ENCODE measurements at places on chromosomes 7 and 10. TPM values are rescaled to one million over a fixed set of nuclear protein-coding genes. Genes with fewer than 3 reads are reported as not detected.

DNA sequence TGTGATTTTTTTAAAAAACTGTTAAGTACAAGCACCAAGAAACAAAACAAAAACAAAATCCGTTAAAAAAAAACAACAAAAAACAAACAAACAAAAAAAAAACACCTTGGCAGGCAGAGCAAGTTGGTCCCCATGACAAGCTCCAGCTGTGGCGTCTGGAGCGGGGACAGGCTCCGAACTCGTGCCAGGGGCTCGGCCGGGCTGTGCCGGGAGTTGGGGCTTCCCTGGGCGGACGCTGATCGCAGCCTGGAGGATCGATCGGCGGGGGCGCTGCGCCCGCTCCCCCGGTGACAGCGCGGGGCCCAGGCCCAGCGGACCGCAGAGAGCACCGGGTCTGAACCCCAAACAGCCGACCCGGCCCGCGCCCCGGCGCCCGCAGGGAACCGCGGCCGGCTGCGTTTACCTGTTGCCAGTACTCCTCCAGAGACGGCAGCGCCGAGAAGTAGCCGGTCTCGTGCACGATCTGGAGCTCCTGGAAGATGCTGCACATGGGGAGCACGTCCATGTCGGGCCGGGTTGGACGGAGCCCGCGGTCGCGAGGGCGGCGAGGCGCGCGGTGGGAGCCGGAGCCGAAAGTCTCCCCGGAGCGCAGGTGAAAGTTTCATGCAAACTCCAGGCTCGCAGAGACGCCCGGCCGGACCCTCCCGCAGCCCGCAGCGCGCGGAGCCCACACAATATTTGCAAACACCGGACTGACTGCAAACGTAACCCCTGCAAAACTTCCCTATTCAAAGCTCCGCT is at the start of gene KLF6:
TSS of gene KLF6 (minus strand) at position 700 of the 741 bp plus-strand sequence. CDS start at position 505, 195 bp downstream.
- peaks cover 7% of the 10 kb centered on the region for H3K36me3 ChIP-seq
- peaks cover 26% of the 10 kb centered on the region for H3K4me1 ChIP-seq
- peak; percentile 48 for DNase-seq
- H3K4me3 ChIP-seq, result peak within 1 kb of the TSS; percentile 76
- H3K27me3 ChIP-seq, result no peaks in the 10 kb centered on the region
- H3K27ac ChIP-seq, result peak within 1 kb of the TSS; percentile 100

DNA sequence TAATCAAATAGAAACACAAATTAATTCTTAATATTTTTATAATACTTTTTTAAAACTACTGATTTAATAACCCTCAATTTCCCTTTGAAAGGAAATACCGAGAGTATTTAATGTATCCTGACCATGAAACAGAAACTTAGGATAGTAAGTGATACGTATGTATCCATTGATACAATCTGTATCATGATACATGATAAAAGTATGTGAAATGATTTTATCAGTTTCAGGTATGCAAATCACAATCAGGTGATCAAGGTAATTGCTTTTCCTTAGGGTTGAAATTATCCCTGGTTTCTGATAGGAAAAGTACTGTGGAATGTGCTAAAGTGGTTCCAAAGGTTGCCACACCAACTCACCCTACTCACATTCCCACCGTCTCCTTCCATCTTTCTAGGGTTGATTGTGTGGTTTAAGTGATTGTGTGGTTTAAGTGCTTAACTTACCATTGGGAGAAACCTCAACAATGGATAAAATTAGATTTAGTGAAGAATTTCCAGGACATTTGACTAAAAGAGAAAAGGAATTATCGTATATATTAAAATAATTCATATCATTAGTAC is 138.3 kb downstream of the LRRN3 start:
- no peaks in the 10 kb centered on the region for H3K36me3 ChIP-seq
- DNase-seq, result no peak
- no peaks in the 10 kb centered on the region for H3K27me3 ChIP-seq
- H3K4me1 ChIP-seq, result peaks cover 5% of the 10 kb centered on the region
- H3K4me3 ChIP-seq, result no peak overlapping the region

DNA sequence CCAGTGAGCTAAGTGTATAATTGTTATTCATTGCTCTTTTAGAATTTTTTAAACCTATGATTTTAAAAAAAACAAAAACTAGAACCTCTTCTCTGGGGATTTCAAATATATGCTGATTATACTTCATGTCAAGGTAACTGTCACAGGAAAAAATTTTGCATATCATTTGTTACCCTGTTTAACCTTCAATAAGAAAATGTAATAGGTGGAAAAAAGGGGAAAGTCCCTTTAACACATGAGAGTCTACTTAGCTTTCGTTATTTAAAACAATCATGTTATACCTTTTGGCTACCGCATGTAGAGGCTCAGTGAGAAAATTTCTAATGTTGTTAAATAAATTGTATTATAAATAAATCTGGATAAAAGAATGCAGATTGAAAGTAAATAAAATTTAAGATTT is 190.1 kb upstream of the AKR1E2 start:
- H3K27me3 ChIP-seq, result no peaks in the 10 kb centered on the region
- no peak overlapping the region for H3K27ac ChIP-seq
- H3K4me3 ChIP-seq, result no peak overlapping the region
- H3K36me3 ChIP-seq, result no peaks in the 10 kb centered on the region

DNA sequence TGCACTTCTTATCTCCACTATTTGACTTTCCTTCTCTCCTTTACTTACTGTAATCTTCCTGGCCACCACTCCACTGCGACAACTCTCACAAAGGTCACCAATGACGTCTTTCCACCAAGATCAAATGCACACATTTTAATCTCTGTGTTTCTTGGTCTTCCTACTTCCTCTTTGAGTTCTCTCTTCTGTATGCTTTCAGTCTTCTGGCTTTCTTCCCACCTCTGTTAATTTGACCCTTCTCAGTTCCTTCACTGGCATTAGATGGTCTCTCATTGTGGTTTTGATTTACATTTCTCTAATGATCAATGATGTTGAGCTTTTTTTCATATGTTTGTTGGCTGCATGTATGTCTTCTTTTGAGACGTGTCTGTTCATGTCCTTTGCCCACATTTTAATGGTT is 31.9 kb downstream of the FAM107B start:
- no peaks in the 10 kb centered on the region for H3K36me3 ChIP-seq
- H3K27ac ChIP-seq, result peak overlapping the region; percentile 63
- no peaks in the 10 kb centered on the region for H3K4me1 ChIP-seq
- DNase-seq, result no peak

DNA sequence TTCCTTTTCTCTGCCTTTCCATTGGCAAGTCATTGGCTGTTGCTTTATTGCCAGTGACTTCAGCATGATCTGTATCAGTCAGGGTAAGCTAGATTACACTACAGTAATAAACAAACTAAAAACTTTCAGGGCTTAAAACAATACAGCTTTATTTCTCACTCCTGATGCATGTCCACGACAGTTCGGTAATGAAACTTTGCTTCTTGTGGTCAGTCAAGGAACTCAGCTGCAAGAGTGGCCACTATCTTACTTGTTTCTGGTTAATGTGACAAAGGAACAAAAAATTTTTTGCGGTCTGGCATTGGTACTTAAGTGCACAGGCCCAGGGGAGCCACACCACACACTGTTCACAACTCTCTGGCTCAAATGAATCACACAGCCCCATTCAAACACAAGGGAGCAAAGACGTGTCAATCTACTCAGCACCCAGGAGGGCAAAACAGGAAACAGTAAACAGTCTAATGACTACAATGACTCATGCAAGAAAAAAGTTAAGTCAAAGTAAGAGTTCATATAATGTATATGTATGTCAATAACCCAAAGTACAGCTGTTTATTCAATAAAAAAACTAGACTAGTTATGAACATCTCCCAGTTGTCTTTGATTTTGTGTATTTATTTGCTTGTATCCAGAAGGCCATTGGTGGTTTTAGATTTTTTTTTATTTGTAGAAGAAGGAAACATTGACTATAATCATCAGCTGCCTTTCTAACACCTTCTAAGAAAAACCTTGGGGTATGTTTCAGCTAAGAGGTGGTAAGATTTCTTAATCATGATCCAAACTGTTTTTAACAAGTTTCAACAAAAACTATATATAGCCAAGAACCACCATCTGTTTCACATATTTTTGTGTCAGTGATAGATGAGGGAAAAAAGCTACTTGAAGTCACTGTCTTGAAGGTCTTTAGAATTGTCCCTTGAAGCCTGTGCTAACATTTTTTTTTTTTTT is 134.4 kb upstream of the FAM3C start:
- peak; percentile 37 for DNase-seq
- H3K4me1 ChIP-seq, result no peaks in the 10 kb centered on the region
- H3K36me3 ChIP-seq, result no peaks in the 10 kb centered on the region
- H3K27ac ChIP-seq, result peak overlapping the region; percentile 33
- no peak overlapping the region for H3K4me3 ChIP-seq

GRCh38 chr7:150503581-150503980 is 11.1 kb upstream of the GIMAP7 start:
- H3K27me3 ChIP-seq, result no peaks in the 10 kb centered on the region
- no peaks in the 10 kb centered on the region for H3K36me3 ChIP-seq
- no peak overlapping the region for H3K27ac ChIP-seq

DNA sequence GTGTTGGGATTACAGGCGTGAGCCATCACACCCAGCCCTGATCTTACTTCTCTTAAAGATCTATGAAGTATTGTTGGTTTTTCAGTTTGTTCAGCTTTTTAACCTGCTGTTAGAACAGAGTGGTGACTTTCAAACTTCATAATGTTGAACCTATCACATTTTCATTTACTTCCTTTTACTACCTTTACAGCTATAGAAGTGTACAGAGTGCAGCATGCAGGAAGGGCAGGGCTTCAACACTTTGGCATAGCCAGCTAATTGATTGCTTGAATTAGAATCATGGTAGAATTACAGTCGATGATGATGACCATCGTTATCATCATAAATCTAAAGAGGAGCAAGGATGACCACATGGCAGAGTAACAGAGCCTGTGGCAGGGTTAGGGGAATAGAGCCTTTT is 55.5 kb downstream of the AOAH start:
- H3K27me3 ChIP-seq, result no peaks in the 10 kb centered on the region
- H3K36me3 ChIP-seq, result no peaks in the 10 kb centered on the region
- H3K27ac ChIP-seq, result no peak overlapping the region
- H3K4me3 ChIP-seq, result no peak overlapping the region
- no peaks in the 10 kb centered on the region for H3K4me1 ChIP-seq

DNA sequence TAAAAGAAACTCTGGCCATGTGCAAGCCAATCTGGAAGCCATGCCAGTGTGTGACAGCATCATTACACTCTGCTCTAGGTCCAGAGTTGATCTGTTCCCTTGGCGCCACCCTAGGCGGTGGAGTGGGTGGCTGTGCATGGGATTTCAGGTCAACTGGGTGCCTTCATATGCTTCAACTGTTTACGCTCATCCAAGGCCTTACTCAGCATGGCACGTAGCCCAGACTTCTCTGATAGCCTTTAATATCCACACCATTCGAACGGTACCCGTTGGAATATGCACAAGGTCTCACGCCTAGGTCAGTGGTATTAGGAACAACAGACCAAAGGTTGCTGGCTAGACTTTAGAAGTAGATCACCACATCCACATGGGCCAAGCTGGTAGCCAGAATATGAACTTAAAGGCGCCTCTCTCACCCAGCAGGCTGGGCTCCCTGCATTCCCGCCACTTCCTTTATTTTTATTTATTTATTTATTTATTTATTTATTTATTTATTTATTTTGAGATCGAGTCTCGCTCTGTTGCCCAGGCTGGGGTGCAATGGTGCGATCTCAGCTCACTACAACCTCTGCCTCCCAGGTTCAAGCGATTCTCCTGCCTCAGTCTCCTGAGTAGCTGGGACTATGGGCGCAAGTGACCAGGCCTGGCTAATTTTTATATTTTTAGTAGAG is 18.7 kb upstream of the ACHE start:
- no peak overlapping the region for H3K4me3 ChIP-seq
- H3K36me3 ChIP-seq, result no peaks in the 10 kb centered on the region
- no peaks in the 10 kb centered on the region for H3K4me1 ChIP-seq
- DNase-seq, result no peak
- H3K27me3 ChIP-seq, result no peaks in the 10 kb centered on the region
- H3K27ac ChIP-seq, result no peak overlapping the region

DNA sequence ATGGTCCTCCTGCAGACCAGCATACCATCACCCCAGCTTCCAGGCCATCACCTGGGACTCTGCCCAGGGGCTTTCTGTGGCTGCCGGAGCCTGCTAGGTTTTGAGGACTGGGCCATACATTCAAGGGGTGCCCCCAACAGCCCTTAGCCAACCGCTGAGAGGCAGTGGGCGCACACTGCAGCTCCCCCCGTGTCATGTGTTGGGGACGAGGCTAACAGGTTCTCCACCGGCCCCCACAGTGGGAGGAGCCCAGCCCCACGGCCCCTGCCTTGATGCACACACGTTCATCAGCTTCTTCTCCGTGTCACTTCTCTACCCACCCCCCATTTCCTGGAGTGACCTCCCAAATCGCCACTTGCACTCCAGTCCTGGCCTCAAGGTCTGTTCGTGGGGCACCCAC is 543.2 kb upstream of the FOXK1 start:
- no peak overlapping the region for H3K4me3 ChIP-seq
- H3K4me1 ChIP-seq, result peaks cover 22% of the 10 kb centered on the region
- H3K27me3 ChIP-seq, result no peaks in the 10 kb centered on the region
- H3K36me3 ChIP-seq, result no peaks in the 10 kb centered on the region
- H3K27ac ChIP-seq, result no peak overlapping the region
- no peak for DNase-seq

DNA sequence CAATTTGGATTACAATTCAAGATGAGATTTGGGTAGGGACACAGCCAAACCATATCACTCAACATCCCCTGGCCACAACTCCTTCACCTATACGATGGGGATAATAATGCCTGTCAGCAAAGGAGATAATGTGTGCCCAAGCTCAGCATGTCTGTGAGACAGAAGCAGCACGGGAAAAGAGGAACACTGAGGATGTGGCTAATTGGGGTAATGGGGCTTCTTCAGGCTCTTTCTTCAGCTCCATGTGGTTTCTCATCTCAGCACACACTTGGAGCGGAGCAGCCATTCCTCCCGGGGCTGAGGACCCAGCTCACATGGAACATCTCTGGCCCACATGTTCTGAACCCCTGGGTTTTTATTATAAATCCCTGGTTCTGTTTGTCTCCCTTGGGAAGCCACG is 136.0 kb upstream of the NAMPT start:
- peak overlapping the region; percentile 79 for H3K27ac ChIP-seq
- no peak for DNase-seq
- peaks cover 16% of the 10 kb centered on the region for H3K4me1 ChIP-seq
- H3K4me3 ChIP-seq, result no peak overlapping the region

DNA sequence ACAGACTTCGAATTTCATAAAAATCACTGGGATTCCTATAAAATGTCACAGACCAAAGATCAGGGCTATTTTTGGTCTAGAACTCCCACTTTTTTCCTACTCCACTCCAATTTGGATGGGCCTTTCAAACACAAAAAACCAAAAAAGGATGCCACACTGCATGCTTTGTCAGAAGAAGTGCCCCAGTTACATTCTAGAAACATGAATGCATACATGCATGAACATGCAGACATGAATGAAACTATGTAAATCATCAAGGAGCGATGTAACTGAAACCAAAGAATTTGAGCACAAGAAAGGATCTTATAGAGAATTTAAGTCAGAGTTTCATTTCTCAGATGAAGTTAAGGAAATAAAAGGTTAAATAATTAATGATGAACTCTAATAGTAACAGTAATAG is 31.8 kb upstream of the FAM133B start:
- no peak for DNase-seq
- H3K4me3 ChIP-seq, result no peak overlapping the region
- peak overlapping the region; percentile 12 for H3K27ac ChIP-seq
- H3K4me1 ChIP-seq, result no peaks in the 10 kb centered on the region
- no peaks in the 10 kb centered on the region for H3K36me3 ChIP-seq

The SFTPA1 gene
- not detected for total RNA-seq

The GNGT1 gene
- not detected for total RNA-seq

The DYDC2 gene
- 0.56 TPM for total RNA-seq

The CYP51A1 gene
- 414 TPM for total RNA-seq
